ENCODE measurements at places on chromosomes 6 and 20.
A peak's percentile ranks its signal among the peaks of the same experiment; 100 is the strongest.

- DNase-seq, result no peak
Observed at GRCh38 chr20:17023806-17024205, 203.0 kb upstream of the PCSK2 start.

DNA sequence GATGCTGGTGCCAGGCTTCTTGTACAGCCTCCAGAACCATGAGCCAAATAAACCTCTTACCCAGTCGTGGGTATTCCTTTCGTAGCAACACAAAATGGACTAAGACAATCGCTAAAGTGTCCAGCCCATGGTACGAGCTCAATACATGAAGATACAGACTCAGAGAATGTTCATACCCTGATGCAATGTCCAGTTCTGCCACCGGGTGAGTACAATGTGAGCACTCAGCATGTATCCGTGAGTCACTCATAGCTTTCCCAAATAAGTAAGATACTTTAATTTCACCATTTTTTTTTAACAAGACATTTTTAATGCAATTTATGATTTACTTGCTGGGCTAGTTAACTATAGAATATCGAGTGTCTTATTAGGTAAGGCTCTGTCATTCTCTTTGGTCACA lies 26.7 kb upstream of the PDE10A start:
- DNase-seq, result no peak

GRCh38 chr20:63441136-63442099 lies 31.0 kb downstream of the KCNQ2 start:
- peak; percentile 30 for DNase-seq

DNA sequence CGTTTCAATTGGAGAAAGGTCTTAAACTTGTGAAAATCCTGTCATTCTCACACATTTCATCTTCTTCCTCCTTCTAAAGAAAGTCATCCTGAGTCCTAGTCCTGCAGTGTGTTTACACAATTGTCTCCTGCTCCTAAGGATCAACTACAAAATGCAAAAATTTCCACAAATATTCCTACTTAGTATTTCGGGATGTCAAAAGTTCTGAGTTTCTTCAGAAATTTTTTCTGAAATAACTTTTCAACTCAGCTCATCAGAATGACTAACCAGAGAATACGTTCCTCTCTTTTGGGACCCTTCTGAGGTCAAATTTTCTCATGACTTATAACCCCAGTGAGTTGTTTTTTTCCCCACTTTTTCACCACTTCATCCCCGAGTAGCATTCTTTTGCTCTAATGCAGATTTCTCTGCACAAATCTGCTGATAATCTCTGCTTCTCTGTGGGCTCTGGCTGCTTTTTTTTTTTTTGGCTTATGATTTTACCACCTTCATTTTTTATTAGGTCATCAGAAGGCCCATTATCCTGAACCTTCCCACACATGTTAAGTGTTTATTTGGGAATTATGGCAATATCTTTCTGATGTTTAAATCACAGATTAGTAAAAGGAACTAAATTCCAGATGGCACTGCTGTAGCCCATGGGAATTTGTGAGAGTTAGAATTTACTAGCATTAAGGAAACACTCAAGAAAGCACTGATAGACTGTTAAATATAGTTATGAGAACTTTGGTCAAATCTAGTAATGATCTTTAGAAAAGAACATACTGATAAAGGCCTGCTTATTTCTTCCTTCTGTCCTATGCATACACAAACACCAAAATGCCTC lies 41.4 kb downstream of the MAP3K5 start:
- DNase-seq, result no peak

DNA sequence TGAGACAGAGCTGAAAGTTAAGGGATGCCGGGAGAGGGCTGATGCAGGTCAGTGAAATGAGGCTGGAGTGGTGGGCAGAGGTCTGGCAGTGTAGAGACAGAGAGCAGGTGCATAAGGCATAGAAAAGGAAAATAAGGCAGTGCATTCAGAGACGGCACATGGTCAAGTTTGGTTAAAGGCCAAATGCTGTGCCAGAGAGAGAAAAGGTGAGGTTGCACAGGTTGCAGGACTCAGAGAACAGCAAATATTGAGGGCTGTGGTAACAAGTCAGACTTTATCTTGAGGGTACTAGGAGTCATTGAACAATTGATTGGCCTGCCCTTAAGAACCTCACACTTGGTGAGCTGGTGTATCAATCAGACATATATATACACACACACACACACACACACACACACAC lies 102.9 kb upstream of the TSHZ2 start:
- no peak for DNase-seq

- DNase-seq, result no peak
Observed at GRCh38 chr6:35844290-35844689, 39.1 kb downstream of the LHFPL5 start.

DNA sequence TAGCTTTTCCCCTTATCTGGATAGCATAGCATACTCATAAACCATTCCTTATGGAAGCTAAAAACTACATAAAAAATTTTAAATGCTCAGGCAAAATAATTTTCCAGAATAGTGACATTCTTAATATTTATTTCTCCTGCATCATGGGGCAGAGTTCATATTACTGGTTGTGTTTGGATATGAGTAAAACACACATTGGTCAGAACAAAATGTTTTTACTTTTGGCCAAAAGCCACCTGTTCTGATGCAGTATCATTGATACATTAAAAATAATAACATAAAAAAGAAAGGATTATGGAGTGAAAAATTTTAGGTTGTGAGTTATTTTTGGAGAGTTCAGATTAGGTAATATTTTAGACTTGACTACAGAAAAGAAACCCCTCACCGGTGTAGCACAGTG lies 33.6 kb downstream of the TRAM2 start:
- DNase-seq, result no peak

GRCh38 chr20:60268491-60268890 lies 310.3 kb downstream of the CDH26 start:
- DNase-seq, result no peak

- no peak for DNase-seq
Observed at GRCh38 chr6:75621846-75622245, 20.2 kb downstream of the SENP6 start.

- DNase-seq, result no peak
Observed at GRCh38 chr6:130947464-130947863, 115.6 kb downstream of the EPB41L2 start.

DNA sequence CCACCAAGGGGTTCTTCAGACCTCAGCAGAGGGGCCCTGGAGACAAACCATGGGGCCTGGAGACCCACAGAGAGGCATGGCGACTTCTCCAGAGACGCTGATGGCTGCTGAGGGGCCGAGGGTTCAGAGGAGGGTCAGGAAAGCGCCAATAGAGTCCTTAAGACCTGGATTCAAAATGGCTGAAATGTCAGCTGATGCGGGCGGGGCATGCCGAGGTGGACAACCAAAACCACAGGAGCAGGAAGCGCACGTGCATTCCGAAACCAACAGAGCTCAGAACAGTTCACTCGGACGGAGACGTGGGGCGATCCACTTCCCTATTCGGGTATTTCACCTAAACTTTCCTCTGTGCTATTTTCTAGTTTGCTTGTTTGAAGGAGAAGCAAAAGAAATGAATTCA lies 99.9 kb upstream of the RIN2 start:
- DNase-seq, result no peak
